ENCODE measurements at places on chromosomes 7 and 10. TPM values are rescaled to one million over a fixed set of nuclear protein-coding genes. Genes with fewer than 3 reads are reported as not detected.

GRCh38 chr10:31625566-31625965 lies 303.1 kb downstream of the ARHGAP12 start:
- no peaks in the 10 kb centered on the region for H3K4me1 ChIP-seq
- H3K27me3 ChIP-seq = no peaks in the 10 kb centered on the region
- H3K4me3 ChIP-seq = no peak overlapping the region
- no peak for DNase-seq
- no peak overlapping the region for H3K27ac ChIP-seq
- no peaks in the 10 kb centered on the region for H3K36me3 ChIP-seq

DNA sequence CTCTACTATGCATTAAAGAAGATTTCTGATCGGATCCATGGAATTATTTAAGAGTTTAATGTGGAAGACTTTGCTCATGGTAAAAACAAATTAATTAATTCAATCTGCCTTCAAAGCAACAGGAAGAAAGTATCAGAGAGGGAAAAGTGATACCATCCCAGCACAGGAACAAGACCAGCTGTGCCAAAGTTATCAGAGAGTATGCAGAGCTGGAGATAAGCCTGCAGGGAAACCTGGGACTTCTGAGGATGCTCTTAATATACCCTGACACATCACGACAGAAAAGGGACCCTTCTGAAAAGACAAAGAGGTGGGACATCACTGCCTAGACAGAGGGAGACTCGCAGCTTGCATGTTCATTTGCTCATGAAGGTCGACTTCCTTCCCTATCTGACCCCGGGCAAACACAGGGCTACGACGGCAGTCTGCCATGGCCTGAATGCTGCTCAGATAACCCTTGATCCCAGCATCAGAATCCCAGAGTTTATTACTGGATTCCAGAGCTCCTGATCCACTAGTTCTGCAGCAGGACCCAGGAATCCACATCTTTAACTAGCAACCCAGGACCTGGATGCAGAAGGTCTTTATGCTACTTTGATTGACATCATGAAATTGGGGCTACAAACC lies 29.5 kb downstream of the FAM171A1 start:
- H3K27ac ChIP-seq = no peak overlapping the region
- no peak overlapping the region for H3K4me3 ChIP-seq
- H3K27me3 ChIP-seq = no peaks in the 10 kb centered on the region
- no peaks in the 10 kb centered on the region for H3K36me3 ChIP-seq

- peak overlapping the region; percentile 23 for H3K27ac ChIP-seq
- peak; percentile 26 for DNase-seq
- H3K4me3 ChIP-seq = no peak overlapping the region
- H3K27me3 ChIP-seq = no peaks in the 10 kb centered on the region
- peaks cover 11% of the 10 kb centered on the region for H3K4me1 ChIP-seq
Measured at GRCh38 chr10:43781480-43782361, 133.0 kb upstream of the ZNF32 start.

METTL27 gene
- polyA plus RNA-seq = 0.89 TPM

SFMBT2 gene
- 0.97 TPM for polyA plus RNA-seq

DNA sequence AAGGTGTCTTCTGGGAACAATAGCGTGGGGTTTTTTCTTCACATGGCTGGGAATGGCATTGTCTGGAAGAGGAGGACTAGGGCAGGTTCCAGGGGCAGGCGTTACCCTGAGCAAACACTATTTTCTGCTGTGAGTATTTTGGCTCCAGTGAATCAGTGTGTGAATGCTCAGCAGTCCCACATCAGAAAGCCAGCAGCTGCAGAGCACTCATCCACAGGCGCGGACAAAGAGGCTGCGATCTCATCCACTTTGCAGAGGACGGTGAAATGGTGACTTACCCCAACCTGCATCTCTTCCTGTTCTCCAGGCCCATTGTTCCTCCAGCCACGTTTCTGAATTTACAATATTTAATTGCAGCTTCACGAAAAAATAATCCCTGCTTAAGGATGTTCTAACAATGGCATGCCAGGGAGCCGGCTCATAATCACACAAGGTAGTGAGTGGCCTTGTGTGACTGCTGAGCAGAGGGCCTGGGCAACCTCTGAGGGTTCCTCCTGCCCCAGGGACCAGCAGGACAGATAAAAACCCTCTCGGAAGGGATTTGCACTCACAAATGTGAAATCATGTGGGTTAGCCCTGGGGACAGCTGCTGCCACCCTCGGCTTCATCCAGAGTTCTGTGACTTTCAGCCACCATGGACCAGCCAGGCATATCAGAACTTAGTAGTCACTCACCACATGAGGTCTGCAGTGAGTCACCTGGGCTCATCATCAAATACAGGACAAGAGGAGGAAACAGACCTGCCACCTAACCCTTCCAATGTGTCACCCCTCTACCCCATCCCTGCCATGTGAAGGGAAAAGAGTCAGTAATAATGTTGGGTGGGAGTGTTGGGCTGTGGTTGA lies 65.0 kb upstream of the EN2 start:
- DNase-seq = no peak
- H3K36me3 ChIP-seq = no peaks in the 10 kb centered on the region
- H3K4me1 ChIP-seq = no peaks in the 10 kb centered on the region
- peaks cover 5% of the 10 kb centered on the region for H3K27me3 ChIP-seq
- no peak overlapping the region for H3K27ac ChIP-seq

EGR2 gene
- polyA plus RNA-seq = 1.2 TPM

DNA sequence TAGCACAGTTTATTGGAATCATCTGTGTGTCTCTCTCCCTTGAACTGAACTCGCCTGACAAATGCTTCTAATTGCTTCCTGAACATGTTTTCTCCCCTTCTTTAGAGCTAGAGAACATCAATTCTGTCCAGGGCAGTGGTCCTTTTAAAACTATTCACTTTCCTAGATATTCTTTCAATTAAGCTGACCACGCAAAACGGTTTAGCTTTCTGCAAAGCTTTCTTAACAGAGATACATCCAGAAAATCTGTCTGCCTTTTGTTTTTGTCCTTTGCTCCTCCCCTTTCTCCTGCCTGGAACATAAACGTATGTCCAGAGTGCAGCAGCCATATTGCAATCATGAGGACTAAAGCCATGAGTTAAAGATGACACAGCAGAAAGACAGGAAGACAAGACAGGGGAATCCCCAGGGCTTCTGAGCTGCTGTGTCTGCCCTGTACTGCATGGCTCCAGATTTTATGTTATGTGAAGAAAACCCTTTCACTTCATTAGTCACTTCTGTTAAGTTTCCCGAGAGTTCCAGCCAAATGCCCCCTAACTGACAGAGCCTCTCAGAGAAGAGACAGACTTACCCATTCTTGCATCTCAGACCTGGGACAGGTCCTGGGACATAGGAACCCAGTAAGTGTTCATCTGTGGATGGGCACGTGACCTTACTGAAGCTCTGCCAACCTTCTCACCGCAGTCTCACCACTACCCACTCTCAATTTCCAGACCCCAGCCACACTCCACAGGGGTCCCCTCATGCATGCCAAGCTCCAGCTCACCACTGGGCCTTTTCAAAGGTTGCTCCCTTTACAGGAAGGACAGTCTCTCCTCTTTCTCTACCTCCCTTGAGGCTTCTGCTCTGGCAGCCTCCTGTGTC lies 35.0 kb upstream of the CPXM2 start:
- H3K4me1 ChIP-seq = no peaks in the 10 kb centered on the region
- H3K36me3 ChIP-seq = no peaks in the 10 kb centered on the region
- H3K27me3 ChIP-seq = peaks cover 3% of the 10 kb centered on the region
- H3K27ac ChIP-seq = no peak overlapping the region
- DNase-seq = no peak

GRCh38 chr10:75283671-75284470 lies 48.1 kb upstream of the COMTD1 start:
- no peaks in the 10 kb centered on the region for H3K27me3 ChIP-seq
- no peaks in the 10 kb centered on the region for H3K4me1 ChIP-seq
- H3K27ac ChIP-seq = no peak overlapping the region
- peak; percentile 61 for DNase-seq

GRCh38 chr10:70302292-70302691 lies 18.5 kb upstream of the NPFFR1 start:
- no peaks in the 10 kb centered on the region for H3K36me3 ChIP-seq
- H3K4me3 ChIP-seq = no peak overlapping the region
- no peak for DNase-seq
- no peak overlapping the region for H3K27ac ChIP-seq

DNA sequence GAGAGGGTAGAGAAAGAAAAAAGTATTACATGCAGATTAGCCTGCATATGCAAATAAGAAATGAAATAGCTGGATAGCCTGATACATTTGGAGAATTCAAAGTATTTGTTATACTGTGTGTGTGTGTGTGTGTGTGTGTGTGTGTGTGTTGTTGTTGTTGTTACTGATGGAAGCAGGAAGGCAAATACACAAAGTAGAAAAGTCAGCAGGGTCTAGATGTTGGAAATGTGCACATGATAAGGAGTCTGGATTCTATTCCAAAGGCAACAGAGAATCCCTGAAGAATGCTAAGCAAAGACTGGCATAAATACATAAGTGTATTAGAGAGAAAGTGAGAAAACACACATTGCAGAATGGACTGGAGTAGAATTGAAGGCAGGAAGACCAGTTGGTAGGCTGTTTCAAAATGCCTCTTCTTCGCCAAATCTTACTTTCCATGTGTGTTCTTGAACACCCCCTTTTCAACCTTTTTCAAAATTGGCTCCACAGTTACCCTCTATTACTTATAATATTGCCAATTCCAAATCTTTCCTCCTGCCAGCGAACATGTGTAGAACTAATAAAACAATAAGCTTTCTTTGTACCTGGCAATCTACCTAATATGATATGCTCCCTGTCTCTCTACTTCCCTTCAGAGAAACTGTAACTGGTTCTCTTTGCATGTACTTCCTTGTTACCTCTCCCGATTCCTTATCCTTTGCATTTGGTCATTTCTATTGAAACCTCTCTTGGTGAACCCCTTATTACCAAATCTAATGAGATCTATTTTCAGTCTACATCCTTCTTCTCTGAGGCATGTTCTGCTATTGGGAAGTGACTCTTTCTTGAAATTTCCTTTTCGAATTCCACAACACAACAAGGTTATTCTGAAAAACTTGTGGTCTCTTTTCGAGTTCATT lies 6.2 kb downstream of the CPED1 start:
- no peaks in the 10 kb centered on the region for H3K36me3 ChIP-seq
- H3K27me3 ChIP-seq = no peaks in the 10 kb centered on the region
- peaks cover 5% of the 10 kb centered on the region for H3K4me1 ChIP-seq

SLC18A3 gene
- not detected for polyA plus RNA-seq

WDFY4 gene
- 0.27 TPM for polyA plus RNA-seq

DNA sequence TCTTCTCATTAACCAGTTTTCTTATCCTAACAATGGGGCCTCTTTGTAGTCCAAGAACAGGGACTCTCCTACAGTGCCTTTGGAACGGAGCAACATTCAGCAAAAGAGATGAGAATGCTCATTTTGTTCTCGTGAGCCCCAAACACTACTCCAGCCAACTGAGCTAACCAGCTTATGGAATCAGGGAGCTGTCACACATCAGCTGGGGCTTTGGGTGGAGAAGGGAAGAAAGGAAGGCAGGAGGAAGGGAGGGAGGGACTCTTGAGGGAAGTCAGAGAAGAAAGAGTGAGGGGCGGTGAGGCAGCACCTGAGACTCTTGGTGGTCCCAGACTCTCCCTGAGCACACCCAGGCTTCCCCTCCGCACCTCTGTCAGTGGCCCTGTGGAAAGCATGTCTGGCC lies 123.1 kb downstream of the CLEC2L start:
- no peak overlapping the region for H3K4me3 ChIP-seq
- no peaks in the 10 kb centered on the region for H3K4me1 ChIP-seq
- H3K36me3 ChIP-seq = peaks cover 25% of the 10 kb centered on the region
- no peaks in the 10 kb centered on the region for H3K27me3 ChIP-seq
- DNase-seq = no peak

GRCh38 chr10:92544296-92544695 lies 29.6 kb downstream of the IDE start:
- H3K27me3 ChIP-seq = no peaks in the 10 kb centered on the region
- H3K36me3 ChIP-seq = no peaks in the 10 kb centered on the region
- no peak overlapping the region for H3K4me3 ChIP-seq
- no peaks in the 10 kb centered on the region for H3K4me1 ChIP-seq
- no peak for DNase-seq

MALRD1 gene
- 21.2 TPM for polyA plus RNA-seq

DNA sequence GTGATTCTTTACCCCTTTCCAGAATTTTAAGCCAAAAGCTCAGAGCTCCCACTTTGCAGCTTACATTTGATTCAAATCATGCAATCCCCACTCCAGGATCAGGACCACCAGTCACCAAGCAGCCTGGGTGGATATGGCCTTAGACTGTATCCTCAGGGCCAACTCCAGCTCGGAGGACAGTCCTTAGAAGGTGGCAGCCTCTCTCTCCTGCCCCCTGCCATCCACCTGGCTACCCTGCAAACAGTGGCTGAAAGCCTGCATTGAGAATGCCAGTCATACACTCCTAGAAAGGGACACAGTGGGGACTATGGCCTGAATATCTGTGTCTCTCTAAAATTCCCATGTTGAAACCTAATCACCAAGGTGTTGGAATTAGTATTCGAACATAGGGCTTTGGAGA lies 50.0 kb upstream of the KCNMA1 start:
- DNase-seq = no peak
- H3K27ac ChIP-seq = no peak overlapping the region
- no peaks in the 10 kb centered on the region for H3K4me1 ChIP-seq
- no peak overlapping the region for H3K4me3 ChIP-seq

GRCh38 chr10:127041552-127041951 lies 136.3 kb downstream of the DOCK1 start:
- no peaks in the 10 kb centered on the region for H3K4me1 ChIP-seq
- no peaks in the 10 kb centered on the region for H3K27me3 ChIP-seq
- peaks cover 9% of the 10 kb centered on the region for H3K36me3 ChIP-seq

GRCh38 chr10:14325325-14325955 lies 5.3 kb downstream of the FRMD4A start:
- peaks cover 8% of the 10 kb centered on the region for H3K27me3 ChIP-seq
- H3K27ac ChIP-seq = no peak overlapping the region
- peak; percentile 17 for DNase-seq
- no peak overlapping the region for H3K4me3 ChIP-seq
- no peaks in the 10 kb centered on the region for H3K36me3 ChIP-seq

- H3K36me3 ChIP-seq = no peaks in the 10 kb centered on the region
- H3K27ac ChIP-seq = no peak overlapping the region
- DNase-seq = no peak
- H3K27me3 ChIP-seq = no peaks in the 10 kb centered on the region
- no peak overlapping the region for H3K4me3 ChIP-seq
Measured at GRCh38 chr10:80372675-80373074, 16.1 kb downstream of the DYDC2 start.

DNA sequence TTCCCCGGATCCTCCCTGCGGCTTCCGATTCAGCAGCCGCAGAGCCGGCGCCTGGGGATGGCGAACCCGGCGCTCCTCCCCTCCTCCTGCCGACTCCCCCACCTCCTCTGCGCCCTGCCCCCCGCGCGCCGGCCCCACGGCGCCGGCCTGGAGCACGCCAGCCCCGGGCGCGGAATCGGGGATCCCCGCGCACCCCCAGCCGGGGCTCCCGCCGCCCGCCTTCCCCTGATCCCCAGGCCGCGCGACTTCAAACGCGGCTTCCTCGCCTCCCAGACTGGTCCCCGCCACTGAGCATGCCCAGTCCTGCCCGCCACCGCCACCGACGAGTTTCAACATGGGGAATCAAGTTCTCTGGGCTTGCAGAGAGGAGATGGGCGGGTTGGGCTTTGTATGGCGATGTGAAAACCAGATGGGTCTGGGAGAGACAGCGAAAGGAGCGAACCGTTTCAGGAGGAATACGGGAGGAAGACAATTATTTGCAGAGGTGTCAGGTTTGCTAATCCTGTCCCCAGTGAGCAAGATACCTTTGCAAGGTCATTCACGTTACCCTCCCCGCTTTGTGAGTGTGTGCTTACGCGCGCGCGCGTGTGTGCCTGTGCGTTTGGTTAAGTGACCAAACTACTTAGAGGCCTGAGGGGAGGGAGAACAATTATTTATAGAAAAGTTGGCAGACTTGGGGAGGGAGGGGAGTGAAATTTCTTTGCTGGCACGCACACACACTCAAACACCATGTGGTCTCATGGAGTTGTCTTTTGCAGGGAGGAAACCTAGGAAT lies at the start of gene PANK1:
Gene PANK1 (minus strand): TSS at position 276 of the 775 bp plus-strand sequence. CDS start 351 bp downstream, outside the sequence.
- H3K4me1 ChIP-seq = no peaks in the 10 kb centered on the region
- H3K36me3 ChIP-seq = no peaks in the 10 kb centered on the region
- peak within 1 kb of the TSS; percentile 91 for H3K27ac ChIP-seq
- peak; percentile 75 for DNase-seq
- peak within 1 kb of the TSS; percentile 91 for H3K4me3 ChIP-seq

TMEM184A gene
- 55.0 TPM for polyA plus RNA-seq
